ENCODE measurements at places on chromosomes 1 and 21.

- no peak for ATAC-seq
These were observed 3.5 kb downstream of the NIPAL3 start for GRCh38 chr1:24418898-24419628.

DNA sequence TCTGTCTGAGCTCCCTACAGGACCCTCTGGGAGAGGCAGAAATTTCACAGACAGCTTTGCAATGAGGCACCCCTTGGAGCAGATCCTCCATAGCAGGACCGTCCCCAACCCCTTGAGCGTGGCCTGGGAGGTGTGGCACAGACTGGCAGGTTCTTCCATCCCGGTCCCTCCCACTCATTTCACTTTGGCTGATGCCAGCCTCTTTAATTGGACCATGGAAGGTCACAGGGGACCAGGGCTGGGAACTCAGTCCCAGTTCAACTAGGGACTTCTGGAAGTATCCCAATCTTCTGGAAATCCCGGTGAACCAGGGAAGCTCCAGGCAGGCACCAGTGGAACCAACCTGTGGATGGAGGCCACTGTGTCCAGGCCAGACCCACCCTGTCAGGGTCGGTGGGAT lies 83.7 kb downstream of the SPSB1 start:
- no peak for ATAC-seq

DNA sequence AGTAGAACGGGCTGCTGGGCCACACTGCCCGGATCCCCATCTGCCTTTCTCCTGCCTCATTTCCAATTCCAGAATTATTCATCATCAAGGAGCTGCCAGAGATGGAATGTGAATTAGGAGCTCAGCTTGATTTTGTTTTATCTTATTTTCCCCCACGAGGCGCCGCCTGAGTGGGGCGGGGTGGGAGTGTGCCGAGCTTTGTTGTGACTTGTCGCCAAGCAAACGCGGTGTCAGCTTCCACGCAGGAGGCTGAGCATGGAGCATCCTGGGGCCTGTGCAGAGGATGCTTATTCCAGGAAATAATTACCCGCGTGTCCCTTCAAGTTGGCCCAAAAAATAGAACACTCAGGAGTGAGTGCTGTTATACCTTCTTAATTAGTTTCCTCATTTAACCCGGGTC lies 91.2 kb downstream of the HMGB4 start:
- no peak for ATAC-seq

GRCh38 chr21:38654580-38654979 lies 151.1 kb upstream of the ETS2 start:
- ATAC-seq, result no peak

DNA sequence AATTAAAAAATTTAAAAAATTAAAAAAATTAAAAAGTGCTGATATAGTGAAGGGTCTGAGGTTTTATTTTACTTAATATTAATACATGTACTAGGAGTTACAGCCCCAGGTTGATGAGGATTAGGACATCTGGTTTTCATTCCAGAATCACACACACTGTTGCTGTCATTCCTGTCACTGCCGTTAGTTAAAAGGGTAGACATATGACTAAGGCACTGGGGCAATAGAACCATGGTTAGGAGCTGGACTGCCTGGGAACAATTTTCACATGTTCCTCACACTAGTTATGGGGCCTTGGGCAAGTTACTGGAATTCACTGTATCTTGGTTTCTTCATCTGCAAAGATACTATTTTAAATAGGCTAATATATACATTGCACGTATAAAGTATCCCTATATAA lies 191.8 kb upstream of the DPYD start:
- no peak for ATAC-seq

DNA sequence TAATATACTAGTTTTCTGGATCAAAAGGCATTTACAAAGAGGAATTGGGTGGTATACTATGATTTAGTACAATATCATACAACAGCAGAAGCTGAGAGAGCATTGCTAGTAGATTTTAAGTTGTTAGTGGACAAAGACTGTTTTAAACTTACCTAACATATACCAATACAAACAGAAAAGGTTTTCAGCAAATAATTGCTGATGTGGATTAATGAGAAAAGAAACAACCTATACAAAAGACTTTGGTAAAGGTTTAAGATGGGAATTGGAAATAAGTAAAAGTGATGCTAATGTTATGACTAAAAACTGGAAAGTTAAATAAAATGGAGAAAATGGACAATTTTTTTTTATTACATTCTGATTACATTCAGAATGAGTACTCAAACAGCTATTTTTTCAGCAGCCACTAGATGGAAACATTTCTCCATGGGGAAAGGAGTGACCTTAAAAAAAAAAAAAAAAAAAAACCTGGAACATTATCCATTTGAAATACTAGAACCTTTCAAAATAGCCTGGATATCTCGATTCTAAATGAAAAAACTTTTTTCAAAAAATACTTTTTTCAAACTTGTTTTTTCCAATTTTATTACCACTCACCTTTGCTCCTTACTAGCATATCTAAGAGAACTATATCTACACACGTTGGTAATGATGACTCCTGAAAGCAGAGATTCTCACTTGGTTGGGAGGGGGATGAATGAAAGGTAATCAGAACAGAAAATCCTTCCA lies 55.4 kb downstream of the EPRS1 start:
- ATAC-seq, result no peak

- no peak for ATAC-seq
These were observed 364.8 kb downstream of the CEP170 start for GRCh38 chr1:242890192-242890741.

GRCh38 chr21:34999397-34999941 lies 49.6 kb downstream of the RUNX1 start:
- ATAC-seq, result no peak

DNA sequence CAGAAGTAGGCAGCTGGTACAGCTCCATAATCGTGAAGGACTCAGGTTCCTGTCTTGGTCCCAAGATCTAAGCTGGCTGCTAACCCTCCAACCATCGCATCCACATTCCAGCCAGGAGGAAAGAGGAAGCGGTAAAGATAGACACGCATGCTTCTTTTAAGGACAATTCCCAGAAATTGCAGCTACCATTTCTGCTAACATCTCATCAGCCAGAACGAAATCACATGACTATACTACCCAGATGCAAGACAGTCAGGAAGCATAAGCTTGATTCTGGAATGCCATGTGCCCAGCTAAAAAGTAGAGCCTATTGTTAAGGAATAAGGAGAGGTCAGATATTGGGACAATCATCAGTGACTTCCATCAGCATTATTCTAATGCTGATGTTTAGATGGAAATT lies 110.4 kb downstream of the EPHB2 start:
- no peak for ATAC-seq

DNA sequence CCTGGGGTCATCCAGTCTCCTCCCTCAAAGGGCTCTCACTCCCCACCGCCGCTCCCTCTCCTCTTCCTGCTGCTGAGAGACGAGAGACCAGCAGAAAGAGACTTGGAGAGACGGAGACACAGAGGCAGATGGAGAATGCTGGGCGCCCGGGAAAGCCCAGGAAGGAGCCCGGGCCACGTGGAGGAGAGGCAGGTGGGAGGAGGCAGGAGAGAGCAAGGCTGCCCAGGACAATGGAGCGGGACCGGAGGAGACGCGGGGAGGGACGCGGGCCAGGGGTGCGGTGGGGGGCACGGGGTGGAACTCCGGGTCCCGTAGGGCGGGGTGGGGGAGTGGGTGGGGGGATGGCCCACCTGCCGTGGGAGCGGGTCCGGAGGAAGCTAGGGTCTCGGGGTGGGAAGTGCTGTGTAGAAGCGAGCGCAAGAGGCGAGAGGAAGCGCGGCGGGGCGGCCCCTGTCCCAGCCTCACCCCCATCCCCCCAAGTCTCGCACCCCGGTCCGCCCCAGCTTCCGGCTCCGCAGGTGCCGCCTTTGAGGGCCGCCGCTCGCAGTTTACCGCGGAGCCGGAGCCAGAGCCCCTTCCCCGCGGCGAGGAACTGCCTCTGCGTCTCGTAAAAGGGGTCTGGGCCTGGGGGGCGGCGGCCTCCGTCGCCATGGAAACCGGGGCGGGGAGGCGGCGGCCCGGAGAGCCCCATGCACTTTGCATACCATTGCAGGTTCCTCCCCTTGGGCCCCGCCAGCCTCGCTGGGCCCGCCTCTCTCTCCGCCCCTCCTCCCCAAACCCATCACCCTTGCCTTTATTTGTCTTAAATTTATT lies 11.7 kb upstream of the EPHA2 start:
- ATAC-seq, result peak; percentile 86

GRCh38 chr1:201119206-201120197 lies 7.3 kb upstream of the CACNA1S start:
- no peak for ATAC-seq

DNA sequence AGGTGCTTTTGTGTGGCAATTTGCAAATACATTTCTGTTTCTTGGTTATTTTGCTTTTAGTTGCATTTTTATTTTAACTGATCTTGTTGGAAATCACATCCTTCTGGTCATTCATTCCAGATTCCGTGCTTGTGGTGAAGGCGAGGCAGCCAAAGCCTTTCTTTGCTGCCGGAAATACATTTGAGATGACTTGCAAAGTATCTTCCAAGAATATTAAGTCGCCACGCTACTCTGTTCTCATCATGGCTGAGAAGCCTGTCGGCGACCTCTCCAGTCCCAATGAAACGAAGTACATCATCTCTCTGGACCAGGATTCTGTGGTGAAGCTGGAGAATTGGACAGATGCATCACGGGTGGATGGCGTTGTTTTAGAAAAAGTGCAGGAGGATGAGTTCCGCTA lies 34.8 kb upstream of the CD101 start:
- ATAC-seq, result no peak

- ATAC-seq, result peak; percentile 81
These were observed at the start of gene FAM89A for GRCh38 chr1:231040019-231040799. FAM89A (minus strand) TSS chr1:231040254; CDS start chr1:231040211, 43 bp downstream.
